ENCODE measurements at places on chromosomes 7 and 10. TPM values are rescaled to one million over a fixed set of nuclear protein-coding genes. Genes with fewer than 3 reads are reported as not detected.

The DNAH11 gene
- total RNA-seq: 0.33 TPM

The FANK1 gene
- total RNA-seq: 1.8 TPM

The AGR3 gene
- not detected for total RNA-seq

The LAMB1 gene
- total RNA-seq: 104 TPM

The DNAAF5 gene
- 41.8 TPM for total RNA-seq

The NUTM2B gene
- total RNA-seq: 0.19 TPM

The LRRC61 gene
- total RNA-seq: 0.07 TPM

Data from A549 treated with AZD2906 at 1 μM for 4 hours (cell line).